Psoas muscle (tissue), 8 donors: ENCODE measurements at places on chromosomes 2 and 18. TPM values are rescaled to one million over a fixed set of nuclear protein-coding genes. Genes with fewer than 3 reads are reported as not detected.

DNA sequence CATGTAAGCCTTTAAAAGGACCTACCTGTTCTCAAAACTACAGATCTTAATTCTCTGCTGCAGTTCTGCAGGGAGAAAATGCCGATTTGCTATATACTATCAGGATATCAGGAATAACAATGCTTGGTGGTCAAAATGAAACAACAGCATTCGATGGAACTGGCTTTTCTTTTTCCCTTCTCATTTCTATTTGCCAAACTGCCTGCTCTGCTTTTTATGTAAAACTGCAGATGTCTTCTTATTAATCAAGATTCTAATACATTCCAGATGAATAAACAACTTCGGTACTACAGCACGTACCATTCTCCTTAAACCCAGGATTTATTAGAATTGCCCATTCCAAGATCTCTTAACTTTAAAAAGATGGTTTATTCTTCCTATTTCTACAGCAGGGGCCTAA is 100.9 kb downstream of the ZNF521 start:
- DNase-seq, result no peak

Gene SLC35F6
- total RNA-seq, result 30.8 TPM

DNA sequence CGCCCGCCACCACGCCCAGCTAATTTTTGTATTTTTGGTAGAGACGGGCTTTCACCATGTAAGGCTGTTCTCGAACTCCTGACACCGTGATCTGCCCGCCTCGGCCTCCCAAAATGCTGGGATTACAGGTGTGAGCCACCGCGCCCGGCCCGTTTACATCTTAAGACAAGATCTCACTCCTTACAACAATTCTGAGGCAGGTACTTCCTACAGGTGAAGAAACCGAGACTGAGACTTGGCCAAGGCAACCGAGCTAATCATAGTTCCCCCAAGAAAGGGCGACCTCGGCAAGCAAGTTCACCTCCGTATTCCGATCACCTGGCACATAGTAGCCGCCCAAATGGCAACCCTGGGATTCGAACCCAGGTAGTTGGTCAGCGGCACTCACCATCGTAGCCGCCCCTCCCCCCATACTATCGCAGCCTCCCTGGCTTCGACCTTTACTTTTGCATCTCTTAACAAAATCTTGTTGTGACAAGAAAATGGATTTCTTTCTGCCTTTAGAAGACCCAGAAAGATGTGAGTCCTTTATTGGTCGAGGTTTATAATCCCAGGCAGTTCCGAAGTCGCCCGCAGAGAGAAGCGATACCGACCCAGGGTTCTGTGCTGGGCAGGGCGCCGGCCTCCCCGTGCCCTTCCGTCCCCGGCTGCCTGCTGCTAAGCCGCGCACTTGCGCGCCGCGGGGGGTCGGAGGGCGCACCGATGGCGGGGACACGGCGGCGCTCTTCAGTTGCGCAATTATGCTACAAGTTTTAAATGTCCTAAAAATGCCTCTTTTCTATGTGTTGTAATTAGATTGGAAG is 1.1 kb upstream of the FZD5 start:
- DNase-seq, result peak; percentile 21

DNA sequence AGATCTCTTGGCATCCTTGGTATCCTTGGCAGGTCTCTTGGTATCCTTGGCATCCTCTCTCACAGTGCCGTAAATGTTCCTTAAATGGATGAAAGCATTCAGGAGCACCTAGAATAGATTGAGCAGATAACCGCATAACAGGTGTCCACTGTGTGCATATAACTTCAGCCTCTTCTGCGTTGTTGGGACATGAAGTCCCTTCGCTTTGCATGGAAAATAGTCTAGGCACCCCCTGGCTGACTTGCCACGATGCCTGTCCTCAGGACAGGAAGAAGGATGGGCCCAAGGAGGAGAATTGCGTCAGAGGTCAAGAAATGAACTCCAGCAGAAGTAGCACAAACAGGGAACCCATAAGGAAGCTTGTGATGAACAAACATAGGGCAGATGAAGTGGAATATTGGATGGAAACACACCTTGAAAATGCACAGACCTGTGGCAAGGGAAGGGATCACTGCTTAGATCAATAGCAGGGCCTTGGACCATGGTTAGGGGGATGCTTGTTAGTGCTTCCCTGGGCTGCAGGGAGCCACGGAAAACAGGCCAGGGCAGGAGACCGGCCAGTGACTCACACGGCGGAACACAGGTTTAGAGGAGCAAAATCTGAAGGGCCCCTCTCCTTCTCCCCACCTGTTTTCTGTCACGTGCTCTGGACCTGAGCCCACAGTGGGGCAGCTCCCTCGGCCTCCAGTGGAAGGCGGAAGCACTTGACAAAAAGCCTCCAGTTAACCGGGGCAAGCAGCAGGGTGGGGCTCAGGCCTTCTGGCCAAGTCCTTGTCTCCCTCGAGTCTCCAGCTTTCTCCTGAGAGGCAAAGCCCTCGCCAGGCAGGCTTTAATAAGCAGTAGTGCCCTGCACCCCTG is 99.2 kb upstream of the ASAP2 start:
- no peak for DNase-seq

GRCh38 chr18:47113796-47114540 is 36.3 kb downstream of the HDHD2 start:
- no peak for DNase-seq

Gene ZFP36L2
- total RNA-seq, result 90.3 TPM
